ENCODE measurements at places on chromosomes 2 and 18.
A peak's percentile ranks its signal among the peaks of the same experiment; 100 is the strongest.

DNA sequence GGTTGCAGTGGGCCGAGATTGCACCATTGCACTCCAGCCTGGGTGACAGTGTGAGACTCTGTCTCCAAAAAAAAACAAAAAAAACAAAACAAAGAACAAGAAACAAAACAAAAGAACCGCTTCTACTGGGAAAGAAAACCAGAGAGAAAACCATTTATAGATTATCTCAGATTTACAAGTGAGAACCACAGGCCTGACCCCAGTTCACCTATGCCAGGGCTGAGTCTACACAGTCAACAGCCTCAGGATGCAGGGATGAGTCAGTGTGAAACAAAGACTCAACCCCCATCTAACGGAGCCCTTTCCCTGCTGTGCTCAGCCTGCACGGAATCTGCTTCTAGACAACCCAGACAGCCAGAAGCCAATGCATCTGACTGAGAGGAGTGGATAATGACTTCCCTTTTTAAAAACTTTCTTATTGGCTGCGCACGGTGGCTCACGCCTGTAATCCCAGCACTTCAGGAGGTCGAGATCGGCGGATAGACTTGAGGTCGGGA is 25.5 kb upstream of the YWHAQ start:
- peak; percentile 92 for DNase-seq

DNA sequence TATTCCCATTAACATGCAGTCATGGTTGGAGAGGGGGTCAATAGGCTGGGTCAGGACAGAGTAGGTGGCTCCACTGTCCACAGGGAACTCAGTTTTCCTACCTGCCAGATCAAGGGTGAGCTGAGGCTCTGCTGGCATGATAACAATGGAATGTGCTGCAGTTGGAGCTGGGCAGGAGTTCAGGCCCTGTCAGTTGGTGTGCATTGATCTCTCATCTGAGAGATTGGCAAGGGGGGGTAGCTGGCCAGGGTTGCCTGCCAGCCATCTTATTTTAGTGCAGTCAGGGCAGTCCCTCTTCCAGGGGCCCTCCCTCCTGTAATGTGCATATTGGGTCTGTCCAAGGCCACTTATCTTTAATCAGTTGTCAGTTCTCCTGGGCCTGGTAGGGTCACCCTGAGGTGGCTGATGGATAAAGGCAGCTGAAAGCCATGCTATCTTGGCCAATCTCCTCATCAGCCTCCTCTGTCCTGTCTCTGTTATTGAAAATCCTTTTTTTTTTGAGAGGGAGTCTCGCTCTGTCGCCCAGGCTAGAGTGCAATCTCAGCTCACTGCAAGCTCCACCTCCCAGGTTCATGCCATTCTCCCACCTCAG is 38.1 kb upstream of the CCBE1 start:
- no peak for DNase-seq

GRCh38 chr18:7174344-7175095 is 56.4 kb upstream of the LRRC30 start:
- DNase-seq, result no peak

- peak; percentile 80 for DNase-seq
These were observed 91.8 kb downstream of the CABLES1 start for GRCh38 chr18:23226930-23227725.

- DNase-seq, result no peak
These were observed 335.2 kb upstream of the LRATD1 start for GRCh38 chr2:14297340-14297739.

GRCh38 chr2:203805486-203805838 is 62.1 kb upstream of the CTLA4 start:
- DNase-seq, result no peak
